ENCODE measurements at places on chromosomes 5 and 9. TPM values are rescaled to one million over a fixed set of nuclear protein-coding genes. Genes with fewer than 3 reads are reported as not detected.

The GABBR2 gene
- 1.5 TPM for total RNA-seq

- DNase-seq: no peak
These were observed 34.2 kb upstream of the TGFBR1 start for GRCh38 chr9:99070681-99071080.

The SAP30L gene
- 16.2 TPM for total RNA-seq

DNA sequence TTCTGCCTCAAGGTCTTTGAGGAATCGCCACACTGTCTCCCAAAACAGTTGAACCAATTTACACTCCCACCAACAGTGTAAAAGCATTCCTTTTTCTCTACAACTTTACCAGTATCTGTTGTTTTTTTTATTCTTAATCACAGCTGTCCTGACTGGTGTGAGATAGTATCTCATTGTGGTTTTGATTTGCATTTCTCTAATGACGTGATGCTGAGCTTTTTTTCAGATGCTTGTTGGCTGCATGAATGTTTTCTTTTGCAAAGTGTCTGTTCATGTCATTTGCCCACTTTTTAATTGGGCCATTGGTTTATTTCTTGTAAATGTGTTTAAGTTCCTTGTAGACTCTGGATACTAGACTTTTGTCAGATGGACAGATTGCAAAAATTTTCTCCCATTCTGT lies 400.0 kb downstream of the DEPDC1B start:
- DNase-seq: no peak

The DRD1 gene
- 0.06 TPM for total RNA-seq

DNA sequence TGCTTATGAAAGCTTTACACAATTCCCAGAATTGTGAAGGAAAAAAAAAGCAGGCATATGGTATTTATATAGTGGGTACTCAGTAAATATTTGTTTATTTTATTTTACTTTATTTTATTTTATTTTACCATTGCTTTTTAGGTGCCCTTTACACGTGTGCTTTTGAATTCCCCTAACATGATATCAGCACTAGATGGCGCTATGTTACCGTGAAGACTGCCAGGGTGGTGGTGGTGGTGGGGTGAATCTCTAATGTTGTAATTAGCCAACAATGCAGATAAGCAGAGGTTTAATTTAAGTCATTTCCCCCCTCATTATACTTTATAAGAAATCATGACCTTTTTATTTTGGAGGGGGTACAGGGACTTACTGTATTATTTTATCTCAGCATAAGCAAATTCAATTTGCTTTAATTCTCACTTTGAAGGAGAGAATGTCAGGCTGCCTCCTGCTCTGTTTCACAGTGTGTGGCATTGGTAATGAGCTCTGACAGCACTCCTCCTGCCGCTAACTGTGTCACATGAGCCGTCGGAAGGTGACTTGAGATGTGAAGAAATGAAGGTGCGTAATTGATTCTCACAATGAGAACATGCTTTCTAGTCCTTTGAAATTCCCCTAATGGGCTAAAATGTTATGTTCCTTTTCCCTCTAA lies 165.6 kb downstream of the YTHDC2 start:
- peak; percentile 48 for DNase-seq

GRCh38 chr9:107455425-107456135 lies 34.0 kb downstream of the KLF4 start:
- no peak for DNase-seq

DNA sequence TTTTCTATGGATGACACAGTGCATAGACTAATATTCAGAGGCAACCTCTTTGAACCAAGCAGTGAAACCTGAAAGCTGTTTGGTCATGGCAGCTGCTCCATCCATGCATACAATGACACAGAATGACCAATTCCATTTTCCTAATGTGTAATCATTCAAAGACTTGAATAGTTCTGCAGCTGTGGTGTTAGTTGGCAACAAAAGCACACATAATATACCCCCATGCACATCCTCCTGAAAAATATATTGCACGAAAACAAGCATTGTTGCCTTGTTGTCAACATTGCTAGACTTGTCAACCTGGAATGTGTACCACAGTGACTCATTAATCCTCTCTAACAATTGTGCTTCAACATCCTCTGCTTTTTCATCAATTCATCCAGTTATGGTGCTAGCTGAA lies 71.0 kb upstream of the SEMA6A start:
- DNase-seq: no peak

DNA sequence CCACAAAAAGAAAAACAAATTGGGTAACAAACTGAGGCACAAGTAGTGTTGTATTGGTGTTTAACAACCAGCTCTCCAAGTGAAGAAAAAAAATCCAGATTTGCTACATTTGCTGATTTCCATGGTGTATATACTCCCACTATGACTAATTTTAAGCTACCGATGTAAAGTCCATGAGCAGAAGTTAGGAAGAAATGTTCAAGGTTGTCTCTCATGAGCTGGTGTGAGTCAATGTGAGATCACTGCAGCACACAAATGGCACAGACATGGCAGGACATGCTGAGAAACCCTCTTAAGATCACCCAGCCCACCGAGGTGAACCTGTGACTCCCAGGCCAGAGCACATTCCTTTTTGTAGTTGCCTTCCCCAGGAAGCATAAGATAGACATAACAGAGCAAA lies 36.2 kb downstream of the SLC44A1 start:
- DNase-seq: peak; percentile 46

DNA sequence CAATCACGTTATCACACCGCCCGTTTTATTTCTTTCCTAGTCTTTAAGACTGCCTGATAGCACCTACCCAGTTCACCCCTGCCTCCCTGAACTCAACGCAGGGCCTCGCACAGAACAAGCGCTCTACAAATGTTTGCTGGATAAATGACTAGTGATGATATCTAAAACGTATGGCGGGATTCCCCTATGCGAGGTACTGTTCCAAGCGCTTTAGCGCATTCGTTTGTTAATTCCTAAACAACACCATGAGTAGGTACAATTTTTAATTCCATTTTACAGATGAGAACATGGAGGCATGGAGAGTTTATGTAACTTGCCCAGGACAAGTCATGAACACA lies 6.6 kb downstream of the POU4F3 start:
- no peak for DNase-seq

DNA sequence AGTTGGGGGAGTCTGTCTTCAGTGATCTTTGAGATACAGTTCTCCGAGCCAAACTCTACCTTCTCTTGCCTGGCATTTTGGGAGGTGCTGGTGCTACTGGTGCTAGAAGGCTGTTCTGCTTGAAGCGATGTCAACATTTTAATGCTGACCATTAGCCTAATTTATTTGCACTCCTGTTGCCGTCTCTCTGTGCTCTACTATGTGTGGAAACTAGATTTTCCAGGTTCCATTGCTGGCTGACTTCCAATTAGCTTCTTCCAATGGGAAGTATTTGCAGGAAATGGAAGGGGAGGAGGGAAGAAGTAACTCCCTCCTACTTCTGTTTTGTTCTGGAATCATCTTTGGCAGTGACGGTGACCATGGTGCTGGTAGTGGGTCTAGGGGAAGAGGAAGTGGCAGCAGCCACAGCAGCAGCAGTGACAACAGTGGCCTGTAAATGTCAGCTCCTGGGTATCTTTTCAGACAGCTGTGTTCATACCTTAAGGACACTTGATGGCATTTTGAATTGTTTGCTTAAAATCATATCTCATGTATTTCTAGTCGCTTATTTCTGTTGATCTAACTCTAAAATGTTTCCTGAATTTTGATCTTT lies 7.9 kb downstream of the TXNDC8 start:
- no peak for DNase-seq

DNA sequence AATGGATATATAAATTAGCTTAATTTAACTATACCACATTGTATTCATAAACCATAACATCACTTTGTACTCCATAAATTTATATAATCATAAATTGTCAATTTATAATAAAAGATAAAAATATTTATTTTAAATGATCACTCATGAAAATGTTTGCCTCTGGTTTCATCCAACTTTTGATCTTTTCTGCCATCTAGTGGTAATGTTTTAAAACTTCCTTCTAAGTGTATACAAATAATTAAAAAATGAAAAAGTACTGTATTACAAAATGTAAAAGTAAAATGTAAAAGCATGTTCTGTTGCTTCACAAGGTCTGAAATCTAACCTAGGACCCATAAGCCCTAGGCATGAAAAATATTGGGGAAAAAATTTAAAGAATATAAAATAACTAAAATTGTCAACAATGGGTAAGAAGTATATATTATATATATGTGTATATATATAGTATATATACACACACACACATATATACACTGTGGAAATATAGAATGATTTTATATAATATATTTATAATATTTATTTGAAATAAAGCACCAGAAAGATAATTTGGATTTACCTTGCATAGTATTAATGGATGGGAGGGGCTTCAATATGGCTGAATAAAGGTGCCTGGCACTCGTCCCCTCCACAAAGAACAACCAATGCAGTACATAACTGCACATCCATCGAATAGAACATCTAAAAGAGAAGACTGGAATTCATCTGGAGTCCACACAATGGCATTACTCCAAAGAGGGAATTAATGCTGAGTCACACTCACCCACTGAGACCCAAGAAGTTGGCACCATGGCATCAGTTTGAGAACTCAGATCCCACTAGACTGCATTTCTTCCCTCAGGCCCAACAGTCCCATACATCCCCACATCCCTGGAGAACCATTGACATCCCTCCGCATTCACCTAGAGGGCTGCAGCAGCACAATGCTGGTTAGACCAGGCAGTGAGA lies 32.5 kb downstream of the ANXA1 start:
- DNase-seq: peak; percentile 13

- DNase-seq: peak; percentile 41
These were observed 10.0 kb downstream of the TRAF1 start for GRCh38 chr9:120916588-120916987.

GRCh38 chr5:160938532-160938931 lies 86.5 kb upstream of the ATP10B start:
- DNase-seq: peak; percentile 15

- DNase-seq: no peak
These were observed 39.1 kb upstream of the ITGA1 start for GRCh38 chr5:52748590-52748989.

DNA sequence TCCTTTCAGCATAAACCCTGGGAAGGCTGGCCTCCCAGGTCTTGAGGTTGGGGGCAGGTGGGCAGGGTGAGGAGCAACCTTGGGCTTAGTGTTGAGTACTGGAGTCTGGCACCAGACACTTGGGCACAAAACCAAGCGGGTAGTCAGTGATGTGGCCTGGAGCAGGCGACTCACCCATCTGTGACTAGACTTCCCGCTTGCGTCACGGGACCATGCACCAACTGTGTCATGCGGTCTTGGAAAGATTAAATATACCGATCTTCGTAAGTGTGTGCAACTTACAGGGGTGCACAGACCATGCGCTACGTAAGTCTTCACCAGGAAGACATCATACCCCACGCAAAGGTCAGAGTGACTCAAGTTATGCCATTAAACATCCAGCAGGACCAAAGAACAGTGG lies 304.4 kb upstream of the IRX4 start:
- DNase-seq: peak; percentile 70

The ABCA1 gene
- 0.83 TPM for total RNA-seq

DNA sequence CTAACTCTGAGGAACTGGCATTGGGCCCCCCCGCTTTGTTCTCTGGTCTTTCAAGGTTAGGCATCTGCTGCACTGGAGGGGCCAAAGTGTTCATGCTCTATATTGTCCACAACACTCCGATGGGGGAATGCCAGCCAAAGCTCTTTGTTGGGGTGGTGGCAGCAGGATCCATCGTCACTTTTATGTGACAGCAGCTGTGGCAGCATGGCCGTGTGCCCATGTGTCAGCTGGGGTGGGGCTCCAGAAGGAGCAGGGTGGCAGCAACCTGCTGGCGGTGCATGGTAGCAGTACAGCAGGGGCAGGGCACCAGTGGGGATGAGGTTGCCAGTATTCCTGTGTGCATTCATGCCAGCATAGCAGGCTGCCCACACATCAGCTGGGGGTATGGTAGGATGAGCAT lies 28.2 kb downstream of the ITGA2 start:
- DNase-seq: no peak

- no peak for DNase-seq
These were observed 37.8 kb upstream of the RUFY1 start for GRCh38 chr5:179512452-179513000.

DNA sequence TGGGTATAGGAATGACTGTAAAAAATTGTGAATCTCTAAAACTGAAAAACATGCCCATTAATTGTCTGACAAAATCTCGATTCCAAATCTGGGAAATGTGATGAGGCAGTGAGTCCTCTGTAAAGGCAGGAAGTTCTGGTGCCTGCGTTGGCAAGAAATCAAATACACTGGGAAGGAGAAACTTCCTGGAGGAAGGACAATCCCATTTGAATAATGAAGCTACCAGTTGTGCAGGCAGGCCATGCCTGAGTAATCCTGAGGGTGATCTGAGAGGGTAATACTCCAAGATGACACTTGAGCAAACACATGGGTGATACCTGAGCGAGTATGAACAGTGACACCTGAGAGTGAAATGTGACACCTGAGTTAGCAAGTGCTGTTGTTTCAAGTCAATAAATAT lies 49.7 kb downstream of the KIF24 start:
- peak; percentile 6 for DNase-seq

The ARL14EPL gene
- not detected for total RNA-seq

GRCh38 chr9:79955300-79955699 lies 383.5 kb downstream of the TLE4 start:
- no peak for DNase-seq

DNA sequence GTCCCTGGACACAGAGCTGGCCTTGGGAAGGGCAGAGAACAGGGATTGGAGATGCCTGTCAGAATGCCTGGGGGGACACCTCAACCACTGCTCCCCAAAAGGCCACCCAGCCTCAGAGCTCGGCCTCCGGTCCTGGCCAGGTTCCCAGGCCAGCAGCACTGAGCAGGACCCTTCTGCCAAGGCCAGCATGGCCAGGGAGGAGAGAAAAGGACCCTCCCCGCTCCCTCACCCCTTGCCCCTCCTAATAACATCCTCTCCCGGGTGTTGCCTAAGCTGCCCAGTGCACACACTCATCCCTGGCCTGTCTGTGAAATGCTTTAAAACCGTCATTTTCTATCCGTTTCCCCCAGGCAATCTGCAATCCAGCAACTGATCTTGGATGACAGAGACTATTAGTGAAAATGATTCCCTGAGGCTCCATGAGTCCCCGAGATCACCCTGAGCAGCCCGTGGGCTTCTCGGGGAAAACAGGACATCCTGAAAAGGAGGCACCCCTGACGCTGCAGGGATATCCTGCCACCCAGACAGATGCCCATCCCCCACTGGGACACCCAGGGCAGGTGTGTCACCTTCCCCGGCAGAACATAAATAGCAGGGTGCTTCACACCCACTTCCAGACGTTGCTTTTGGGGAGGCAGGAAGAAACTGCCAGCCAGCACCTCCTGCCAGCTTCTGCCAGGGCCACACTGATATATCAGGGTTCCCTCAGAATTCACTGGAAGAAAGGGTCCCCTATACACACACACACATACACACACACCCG lies 75.3 kb downstream of the ADAMTS2 start:
- no peak for DNase-seq

The FRMPD1 gene
- 0.06 TPM for total RNA-seq

GRCh38 chr5:170421826-170422225 lies 32.7 kb upstream of the KCNMB1 start:
- DNase-seq: no peak

GRCh38 chr9:111974092-111974681 lies 77.6 kb downstream of the UGCG start:
- peak; percentile 69 for DNase-seq

All from Daoy (cell line).